ENCODE measurements at places on chromosomes 7 and 10.
A peak's percentile ranks its signal among the peaks of the same experiment; 100 is the strongest.

DNA sequence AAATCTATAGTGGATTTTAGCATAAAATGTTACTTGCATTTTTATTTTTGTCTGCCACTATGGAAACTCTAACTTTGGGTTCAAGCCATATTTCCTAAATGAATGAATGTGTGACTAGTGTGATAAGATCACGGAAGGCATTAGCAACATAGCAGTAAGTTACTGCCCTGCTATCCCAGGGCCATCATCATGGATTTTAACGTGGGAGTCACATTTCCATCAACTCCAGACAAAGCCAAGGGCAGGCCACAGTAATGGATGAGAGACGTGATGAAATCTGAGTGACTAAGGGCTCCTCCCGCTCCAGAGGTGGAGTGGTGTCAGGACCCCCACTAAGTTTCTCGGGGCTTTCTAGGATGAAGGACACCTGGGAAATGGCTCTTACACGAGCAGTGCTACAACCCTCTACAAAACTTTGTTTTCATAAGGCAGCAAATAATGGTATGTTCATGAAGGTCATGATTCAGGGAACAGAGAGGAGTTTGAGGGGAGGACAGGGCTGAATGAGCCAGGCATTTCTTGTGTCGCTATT lies 34.3 kb downstream of the C10orf120 start:
- no peak for DNase-seq
- H3K27me3 ChIP-seq: peaks cover 15% of the 10 kb centered on the region
- H3K27ac ChIP-seq: no peak overlapping the region
- H3K4me1 ChIP-seq: no peaks in the 10 kb centered on the region
- H3K4me3 ChIP-seq: no peak overlapping the region

DNA sequence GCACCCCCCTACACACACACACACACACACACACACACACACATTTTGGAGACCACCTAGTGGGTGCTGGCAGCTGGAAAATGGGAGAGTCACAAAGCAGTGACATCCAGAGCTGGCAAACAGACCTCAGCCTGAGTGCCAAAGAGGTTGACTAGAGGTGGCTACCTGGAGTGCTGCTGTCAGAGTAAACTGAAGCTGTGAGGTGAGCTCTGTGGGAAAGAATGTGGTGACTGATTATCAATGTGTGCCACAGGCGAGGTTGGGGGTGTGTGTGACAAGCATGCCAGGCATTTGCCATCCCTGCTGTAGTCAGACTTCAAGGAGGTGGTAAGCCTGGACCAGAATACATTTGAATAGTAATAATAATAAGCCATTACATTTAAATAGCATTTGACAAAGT lies 120.6 kb downstream of the SLIT1 start:
- no peak overlapping the region for H3K27ac ChIP-seq
- DNase-seq: no peak
- H3K4me3 ChIP-seq: no peak overlapping the region

DNA sequence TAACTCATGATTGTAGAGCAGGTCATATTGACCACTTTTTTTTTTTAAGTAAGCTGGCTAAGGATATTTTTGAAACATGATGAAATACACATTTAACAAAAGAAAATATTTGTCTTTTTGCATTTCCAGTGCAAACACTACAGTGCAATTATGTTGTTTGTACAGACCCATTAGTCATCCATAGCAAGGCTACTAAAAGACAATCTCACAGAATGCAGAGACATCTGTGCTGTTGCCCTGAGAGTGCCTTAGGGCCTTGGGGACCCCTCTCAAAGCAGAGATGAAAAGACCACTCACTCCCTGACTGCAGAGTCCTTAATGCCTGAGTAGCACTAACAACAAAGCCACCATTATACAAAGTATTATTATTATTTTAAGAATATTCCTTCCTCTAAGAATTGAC lies 104.5 kb downstream of the NRCAM start:
- no peaks in the 10 kb centered on the region for H3K27me3 ChIP-seq
- no peak overlapping the region for H3K4me3 ChIP-seq
- no peak overlapping the region for H3K27ac ChIP-seq
- no peaks in the 10 kb centered on the region for H3K4me1 ChIP-seq
- DNase-seq: no peak
- H3K36me3 ChIP-seq: no peaks in the 10 kb centered on the region

DNA sequence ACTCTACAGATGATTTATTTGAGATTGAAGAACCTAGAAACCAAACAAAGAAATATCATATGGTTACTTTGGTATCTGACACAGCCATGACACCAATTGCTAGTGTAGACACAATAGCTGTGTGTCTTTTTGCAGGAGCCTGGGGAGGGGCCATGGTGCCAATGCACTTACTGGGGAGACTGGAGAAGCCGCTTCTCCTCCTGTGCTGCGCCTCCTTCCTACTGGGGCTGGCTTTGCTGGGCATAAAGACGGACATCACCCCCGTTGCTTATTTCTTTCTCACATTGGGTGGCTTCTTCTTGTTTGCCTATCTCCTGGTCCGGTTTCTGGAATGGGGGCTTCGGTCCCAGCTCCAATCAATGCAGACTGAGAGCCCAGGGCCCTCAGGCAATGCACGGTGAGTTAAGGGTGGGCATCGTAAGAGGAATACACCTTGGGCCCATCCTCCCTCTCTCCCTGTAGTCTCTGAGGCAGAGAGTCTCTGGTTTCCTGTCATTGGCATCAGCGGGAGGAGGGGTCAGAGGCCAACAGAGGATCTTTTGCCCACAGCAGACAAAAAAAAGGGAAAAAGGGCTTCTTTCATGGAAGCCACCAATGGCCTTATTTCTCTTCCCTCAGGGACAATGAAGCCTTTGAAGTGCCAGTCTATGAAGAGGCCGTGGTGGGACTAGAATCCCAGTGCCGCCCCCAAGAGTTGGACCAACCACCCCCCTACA lies 1.2 kb downstream of the TMEM139 start:
- peaks cover 32% of the 10 kb centered on the region for H3K36me3 ChIP-seq
- H3K4me1 ChIP-seq: peaks cover 67% of the 10 kb centered on the region
- H3K27ac ChIP-seq: no peak overlapping the region
- no peak overlapping the region for H3K4me3 ChIP-seq

DNA sequence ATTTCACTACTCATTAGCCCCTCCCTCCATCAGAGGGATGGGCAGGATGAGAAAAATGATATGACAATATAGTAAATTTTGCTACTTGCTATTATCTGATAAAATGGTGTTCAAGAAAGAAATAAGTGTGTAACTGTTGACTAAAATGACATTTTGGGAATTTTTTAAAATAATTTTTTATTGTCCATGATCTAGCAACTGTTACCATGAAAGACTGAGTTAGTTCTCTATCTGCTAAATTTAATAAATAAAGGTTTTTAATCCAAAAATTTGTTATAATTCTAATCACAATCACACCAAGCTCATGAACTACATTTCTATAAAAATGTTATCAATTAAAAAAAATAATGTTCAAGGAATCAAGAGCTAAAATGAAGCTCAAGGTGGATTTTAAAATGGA lies 28.7 kb upstream of the EPC1 start:
- H3K27ac ChIP-seq: no peak overlapping the region
- H3K4me1 ChIP-seq: peaks cover 29% of the 10 kb centered on the region
- DNase-seq: no peak
- no peak overlapping the region for H3K4me3 ChIP-seq
- H3K27me3 ChIP-seq: no peaks in the 10 kb centered on the region
- H3K36me3 ChIP-seq: peaks cover 27% of the 10 kb centered on the region

DNA sequence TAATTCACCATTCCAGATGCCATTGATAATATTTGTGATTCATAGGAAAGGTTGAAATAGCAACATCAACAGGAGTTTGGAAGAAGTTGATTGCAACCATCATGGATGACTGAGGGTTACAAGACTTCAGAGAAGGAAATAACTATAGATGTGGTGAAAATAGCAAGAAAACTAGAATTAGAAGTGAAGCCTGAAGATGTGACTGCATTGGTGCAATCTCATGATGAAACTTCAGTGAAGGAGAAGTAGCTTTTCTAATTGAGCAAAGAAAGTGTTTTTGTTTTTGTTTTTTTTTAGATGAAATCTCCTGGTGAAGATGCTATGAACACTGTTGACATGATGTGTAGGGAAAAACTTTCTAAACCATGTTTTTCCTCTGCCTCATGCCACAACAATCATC lies 18.7 kb upstream of the CD36 start:
- H3K27ac ChIP-seq: no peak overlapping the region
- H3K4me1 ChIP-seq: no peaks in the 10 kb centered on the region
- H3K36me3 ChIP-seq: no peaks in the 10 kb centered on the region
- no peak overlapping the region for H3K4me3 ChIP-seq

DNA sequence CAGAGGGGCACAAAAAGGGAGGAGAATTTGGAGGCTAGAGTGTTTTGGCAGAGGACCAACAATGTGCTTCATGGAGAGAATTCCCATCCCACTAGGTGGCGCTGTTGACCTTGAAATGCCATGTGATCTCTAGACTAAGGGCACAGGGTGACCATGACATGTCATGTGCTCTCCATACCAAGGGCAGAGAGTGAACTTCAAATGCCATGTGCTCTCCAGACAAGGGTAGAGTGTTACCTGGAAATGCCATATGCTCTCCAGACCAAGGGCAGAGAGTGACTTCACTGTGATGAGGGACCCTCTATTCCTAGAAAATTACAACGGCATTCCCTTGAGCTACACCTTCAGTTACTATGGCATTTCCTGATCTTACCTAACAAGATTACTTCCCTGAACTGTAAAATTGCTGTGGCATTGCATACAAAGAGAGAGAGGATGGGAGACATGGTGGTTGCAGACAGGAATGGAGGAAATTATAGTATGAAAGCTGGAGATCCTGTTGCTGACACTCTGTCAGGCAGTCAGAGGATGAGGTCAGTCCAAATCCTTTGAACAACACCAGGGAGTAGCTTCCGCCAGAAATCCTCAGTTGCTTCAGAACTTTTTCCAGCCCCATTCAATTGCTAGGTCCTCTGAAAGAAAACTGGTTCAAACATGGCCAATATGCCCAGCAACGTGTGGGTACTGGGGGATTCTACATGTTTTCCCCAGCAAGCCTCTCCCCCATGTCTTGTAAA lies 60.9 kb upstream of the ACSM6 start:
- DNase-seq: peak; percentile 86
- no peaks in the 10 kb centered on the region for H3K4me1 ChIP-seq
- no peaks in the 10 kb centered on the region for H3K27me3 ChIP-seq
- H3K4me3 ChIP-seq: no peak overlapping the region

DNA sequence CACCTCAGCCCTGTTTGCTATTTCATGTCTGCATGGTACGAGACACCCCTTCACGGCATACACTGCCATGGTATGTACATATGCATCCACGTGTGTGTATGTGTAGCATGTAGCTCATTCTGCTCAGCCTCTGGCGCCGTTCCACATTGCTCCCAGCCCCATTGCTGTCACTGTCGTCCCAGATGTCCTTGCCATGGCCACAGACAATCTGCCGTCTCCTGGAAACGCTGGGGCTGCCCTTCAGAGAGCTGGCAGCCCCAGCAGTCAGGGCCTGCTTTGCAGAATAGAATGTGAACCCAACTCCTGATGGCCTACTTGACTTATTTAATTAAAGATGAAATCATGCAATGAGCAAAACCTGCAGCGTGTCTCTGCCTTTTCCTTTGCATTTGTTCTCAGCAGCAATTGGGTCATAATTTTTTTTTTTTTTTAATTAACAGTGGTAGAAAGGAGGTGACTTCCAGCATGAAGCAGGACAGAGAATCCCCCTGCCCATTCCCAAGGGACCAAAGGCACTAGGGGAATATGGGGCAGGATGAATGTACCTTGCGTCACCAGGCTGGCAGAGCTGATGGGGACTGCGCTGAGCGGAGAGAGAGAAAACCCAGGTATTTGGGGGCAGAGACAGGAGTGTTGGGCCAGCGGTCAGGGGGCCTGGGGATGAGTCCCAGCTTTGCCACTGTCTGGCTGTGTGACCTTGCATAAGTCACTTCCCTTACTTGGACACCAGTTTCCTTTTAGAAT lies 49.2 kb downstream of the CHST3 start:
- DNase-seq: no peak
- H3K36me3 ChIP-seq: no peaks in the 10 kb centered on the region
- H3K27ac ChIP-seq: no peak overlapping the region

DNA sequence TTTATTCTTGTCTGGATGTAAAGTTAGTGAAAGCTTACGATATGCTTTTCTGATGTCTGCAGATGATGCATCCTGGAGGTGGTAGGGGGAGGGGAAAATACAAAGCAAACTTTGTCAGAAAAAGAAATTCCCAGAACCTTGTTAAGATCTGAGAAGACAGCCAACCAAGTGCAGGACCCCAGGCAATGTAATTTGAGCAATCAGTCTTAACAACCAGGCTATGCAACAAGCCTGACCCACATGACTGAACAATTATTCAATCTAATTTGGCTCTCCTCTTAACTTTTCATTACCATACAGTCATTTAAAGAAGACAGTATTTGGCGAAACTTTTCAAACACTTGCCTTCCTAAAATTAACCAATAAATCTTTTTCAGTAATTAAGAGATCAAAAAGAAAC lies 74.5 kb downstream of the DNAJC1 start:
- H3K36me3 ChIP-seq: no peaks in the 10 kb centered on the region
- H3K27ac ChIP-seq: no peak overlapping the region

DNA sequence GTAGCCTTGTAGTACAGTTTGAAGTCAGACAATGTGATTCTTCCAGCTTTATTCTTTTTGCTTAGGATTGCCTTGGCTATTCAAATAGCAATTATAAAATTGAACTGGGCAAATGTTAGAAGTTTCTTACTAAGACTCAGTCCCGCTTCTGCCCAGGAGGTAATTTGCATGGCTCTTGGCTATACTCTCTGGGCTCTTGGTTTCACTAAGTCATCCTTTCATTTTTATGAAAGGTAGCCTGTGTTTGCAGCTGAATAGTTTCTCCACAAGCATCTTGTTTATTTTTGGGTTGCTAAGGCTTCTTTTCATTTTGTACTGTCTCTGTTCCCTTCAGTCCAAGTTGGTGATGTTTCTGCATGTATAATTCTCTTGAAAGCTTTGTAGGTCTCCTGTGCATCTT lies 340.6 kb downstream of the SH2D4B start:
- DNase-seq: no peak
- no peaks in the 10 kb centered on the region for H3K36me3 ChIP-seq
- no peaks in the 10 kb centered on the region for H3K27me3 ChIP-seq
- H3K4me3 ChIP-seq: no peak overlapping the region

DNA sequence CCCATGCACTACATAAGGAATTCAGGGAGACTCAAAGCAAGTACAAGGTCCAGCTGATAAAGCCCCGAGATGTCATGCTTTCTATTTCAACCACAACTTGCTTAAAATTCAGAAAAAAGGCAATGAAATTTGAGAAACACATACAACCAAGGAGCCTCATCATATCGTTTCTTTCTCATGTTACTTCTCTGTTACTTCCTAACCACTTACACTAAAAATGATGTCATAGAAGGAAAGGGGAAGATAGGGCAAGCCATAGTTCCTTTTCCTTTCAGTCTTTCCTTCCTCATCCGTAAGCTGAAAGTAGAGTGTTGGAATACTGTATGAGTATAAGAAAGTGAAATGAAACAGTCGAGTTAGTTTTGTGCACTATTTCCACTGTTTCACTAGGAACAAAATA lies 27.9 kb upstream of the CDK14 start:
- H3K27ac ChIP-seq: no peak overlapping the region
- no peak overlapping the region for H3K4me3 ChIP-seq
- no peak for DNase-seq
- no peaks in the 10 kb centered on the region for H3K27me3 ChIP-seq
- no peaks in the 10 kb centered on the region for H3K36me3 ChIP-seq
- H3K4me1 ChIP-seq: no peaks in the 10 kb centered on the region

- peak; percentile 72 for DNase-seq
- peak within 1 kb of the TSS; percentile 30 for H3K27ac ChIP-seq
- peaks cover 59% of the 10 kb centered on the region for H3K4me1 ChIP-seq
- H3K27me3 ChIP-seq: peaks cover 70% of the 10 kb centered on the region
- peaks cover 2% of the 10 kb centered on the region for H3K36me3 ChIP-seq
Measured at GRCh38 chr10:95290461-95291364, at the start of gene PDLIM1. PDLIM1 (minus strand) TSS chr10:95291003; CDS start chr10:95290915, 88 bp downstream.

GRCh38 chr7:55260676-55261385 lies 104.3 kb upstream of the LANCL2 start:
- H3K27ac ChIP-seq: no peak overlapping the region
- H3K4me1 ChIP-seq: peaks cover 4% of the 10 kb centered on the region
- H3K36me3 ChIP-seq: no peaks in the 10 kb centered on the region
- no peak for DNase-seq
- peaks cover 18% of the 10 kb centered on the region for H3K27me3 ChIP-seq

Measured in activated naive CD4-positive, alpha-beta T cell treated with anti-CD3 and anti-CD28 coated beads, Interleukin-2, amount 10 ng/mL, durations not matched to agents 7 days and 5 days (primary cell).